ENCODE measurements at places on chromosomes 3 and 15.
A peak's percentile ranks its signal among the peaks of the same experiment; 100 is the strongest.

GRCh38 chr3:183710231-183710630 is 12.6 kb downstream of the YEATS2 start:
- DNase-seq = no peak

DNA sequence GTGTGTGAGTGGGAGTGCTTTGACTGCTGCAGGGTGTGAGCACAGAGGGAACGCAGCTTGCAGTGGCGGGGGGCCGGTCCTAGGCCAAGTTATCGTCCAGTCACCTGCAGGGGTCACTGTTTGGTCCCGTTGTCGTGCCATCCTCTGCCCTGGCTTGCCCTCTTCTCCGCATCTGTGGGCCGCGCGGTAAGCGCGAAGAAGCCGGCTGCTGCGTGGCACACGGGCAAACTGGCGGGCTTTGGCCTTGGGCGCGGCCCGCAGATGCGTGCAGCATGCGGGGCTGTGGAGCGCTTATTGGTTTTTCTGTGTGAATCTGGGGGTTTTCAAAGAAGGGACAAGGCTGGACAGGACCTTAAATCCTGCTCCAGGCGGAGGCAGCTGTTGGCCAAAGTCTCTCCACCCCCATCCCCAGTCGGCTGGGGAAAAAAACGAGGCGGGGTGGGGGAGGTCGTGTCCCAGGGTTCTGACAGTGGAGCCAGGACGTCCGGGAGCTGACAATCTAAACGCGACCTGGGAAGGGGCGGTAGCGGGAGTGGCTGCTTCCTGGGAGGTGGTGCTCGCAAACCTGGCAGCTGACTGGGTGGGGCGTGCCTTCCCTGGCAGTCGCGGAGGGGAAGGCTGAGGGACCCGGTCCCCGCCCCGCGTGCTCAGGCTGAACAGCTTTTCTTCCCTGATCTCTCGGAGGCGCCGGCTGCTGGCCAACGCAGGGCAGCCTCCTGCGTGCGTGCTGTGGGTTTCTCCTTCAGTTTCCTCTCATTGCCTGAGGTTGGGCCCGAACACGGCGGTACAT is 39.7 kb upstream of the VEPH1 start:
- DNase-seq = peak; percentile 92

GRCh38 chr3:163779396-163780344 is 1298.6 kb downstream of the SI start:
- DNase-seq = no peak

- DNase-seq = no peak
These were observed 55.8 kb downstream of the HHLA2 start for GRCh38 chr3:108352176-108352575.

DNA sequence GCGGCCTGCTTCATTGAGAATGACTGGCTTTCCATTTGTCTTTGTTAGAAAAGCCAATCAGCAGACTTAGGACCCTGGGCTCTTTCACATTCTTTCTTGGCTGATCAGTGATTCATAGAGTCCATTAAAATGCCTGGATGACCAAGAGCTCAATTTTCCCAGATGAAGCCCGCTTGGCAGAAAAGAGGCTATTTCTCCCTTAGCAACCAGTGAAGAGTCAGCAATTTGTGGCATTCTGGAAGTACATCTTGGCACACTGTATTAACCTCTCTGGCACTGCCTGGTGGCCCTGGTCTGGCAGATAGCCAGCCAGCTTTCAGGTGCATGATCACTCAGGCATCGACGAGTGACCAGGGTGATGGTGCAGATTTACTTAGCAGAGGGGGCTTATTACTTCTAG is 145.7 kb upstream of the PLAAT1 start:
- DNase-seq = no peak

GRCh38 chr15:39416258-39416657 is 164.6 kb upstream of the THBS1 start:
- DNase-seq = no peak

DNA sequence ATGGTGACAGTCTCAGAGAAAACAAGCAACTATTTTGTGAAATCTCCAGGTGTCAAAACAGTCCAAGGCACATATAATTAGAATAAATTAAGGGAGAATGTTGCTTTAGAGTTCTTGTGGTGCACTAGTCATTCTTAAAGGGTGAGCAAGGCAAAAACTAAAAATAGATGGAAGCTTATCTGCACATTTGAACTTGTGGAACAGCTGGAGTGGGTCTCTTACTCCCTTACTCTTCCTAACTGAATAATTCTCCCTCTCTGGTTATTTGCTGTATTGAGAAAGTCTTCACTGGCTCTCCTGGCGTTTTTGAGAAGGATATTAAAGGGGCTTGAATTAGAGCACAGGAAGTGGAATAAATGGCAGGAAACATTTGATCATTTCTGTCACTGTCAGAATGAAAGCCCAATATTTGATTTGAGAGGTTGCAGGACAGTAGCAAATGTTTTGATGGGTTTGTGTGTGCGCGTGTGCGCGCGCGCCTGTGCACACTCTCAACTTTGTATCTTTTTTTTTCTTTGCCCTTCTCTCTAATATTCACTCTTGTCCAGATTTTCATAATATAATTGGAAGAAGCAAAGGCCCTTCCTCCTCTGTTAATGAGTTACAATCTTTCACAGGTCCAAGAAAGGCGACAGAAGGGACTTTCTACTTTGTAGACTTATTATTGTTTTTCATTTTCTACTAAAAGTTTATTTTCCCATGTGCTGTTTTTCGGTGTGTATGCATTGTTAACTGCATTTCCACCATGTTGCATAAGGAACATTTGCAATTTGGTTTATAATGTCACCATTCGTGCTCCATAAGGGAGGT is 40.9 kb downstream of the AKAP13 start:
- DNase-seq = no peak

DNA sequence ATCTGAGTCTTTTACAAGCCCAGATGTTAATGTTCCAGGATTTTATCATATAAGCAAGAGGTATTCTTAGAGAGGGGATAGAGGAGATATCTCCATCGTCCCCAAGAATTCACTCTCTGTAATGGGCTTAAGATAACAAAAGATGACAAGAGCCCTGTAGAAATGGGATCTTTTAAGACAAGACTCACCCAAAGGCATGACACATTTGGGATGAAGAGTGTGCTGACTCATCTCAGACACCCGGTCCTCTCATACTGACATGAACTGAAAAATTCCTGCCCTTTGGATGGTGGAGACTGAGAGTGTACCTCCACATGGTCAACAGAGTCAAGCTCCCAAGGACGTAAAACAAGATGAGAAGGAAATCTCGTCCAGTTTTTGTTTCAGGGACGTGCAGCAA is 11.0 kb downstream of the LEKR1 start:
- no peak for DNase-seq

GRCh38 chr3:184679056-184679816 is 32.6 kb downstream of the MAGEF1 start:
- DNase-seq = no peak

DNA sequence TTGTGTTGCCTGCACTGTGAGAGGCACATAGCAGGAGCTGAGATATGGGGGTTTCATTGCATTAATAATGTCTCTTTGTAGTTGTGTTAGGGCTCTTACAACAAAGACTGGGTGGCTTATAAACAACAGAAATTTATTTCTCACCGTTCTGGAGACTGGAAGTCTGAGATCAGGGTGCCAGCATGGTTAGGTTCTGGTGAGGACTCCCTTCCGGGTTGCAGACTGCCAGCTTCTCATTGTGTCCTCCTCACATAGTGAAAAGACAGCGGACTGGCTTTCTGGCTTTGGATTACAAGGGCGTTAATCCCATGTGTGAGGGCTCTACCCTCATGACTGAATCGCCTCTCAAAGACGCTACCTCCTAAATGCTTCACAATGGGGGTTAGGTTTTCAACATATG is 20.6 kb downstream of the TMEM108 start:
- no peak for DNase-seq

- DNase-seq = no peak
These were observed 806.3 kb downstream of the DIPK2A start for GRCh38 chr3:144777906-144778305.

- DNase-seq = no peak
These were observed 30.2 kb downstream of the KCNAB1 start for GRCh38 chr3:156150434-156151066.

DNA sequence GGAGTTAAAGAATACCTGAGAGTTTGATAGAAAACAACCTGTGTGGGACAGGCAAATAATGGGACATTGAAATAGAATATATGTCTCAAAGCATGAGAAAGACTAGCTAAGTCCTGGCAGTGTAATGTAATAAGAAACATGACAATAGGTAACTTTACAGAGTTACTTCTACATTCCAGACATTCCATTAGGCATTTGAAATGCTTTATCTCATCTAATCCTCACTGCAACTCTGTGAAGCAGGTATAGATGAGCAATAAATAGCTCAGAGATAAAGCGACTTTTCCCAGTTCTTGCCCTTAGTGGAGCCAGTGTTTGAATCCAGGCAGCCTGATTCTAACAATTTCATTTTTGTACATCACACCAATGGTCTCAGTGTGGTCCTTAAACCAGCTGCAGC is 76.8 kb downstream of the CPNE4 start:
- no peak for DNase-seq

GRCh38 chr3:127911421-127911931 is 3.6 kb upstream of the KBTBD12 start:
- no peak for DNase-seq

- no peak for DNase-seq
These were observed 45.2 kb downstream of the KLHL25 start for GRCh38 chr15:85749261-85750151.

- no peak for DNase-seq
These were observed 26.3 kb downstream of the LINGO1 start for GRCh38 chr15:77606142-77607034.

DNA sequence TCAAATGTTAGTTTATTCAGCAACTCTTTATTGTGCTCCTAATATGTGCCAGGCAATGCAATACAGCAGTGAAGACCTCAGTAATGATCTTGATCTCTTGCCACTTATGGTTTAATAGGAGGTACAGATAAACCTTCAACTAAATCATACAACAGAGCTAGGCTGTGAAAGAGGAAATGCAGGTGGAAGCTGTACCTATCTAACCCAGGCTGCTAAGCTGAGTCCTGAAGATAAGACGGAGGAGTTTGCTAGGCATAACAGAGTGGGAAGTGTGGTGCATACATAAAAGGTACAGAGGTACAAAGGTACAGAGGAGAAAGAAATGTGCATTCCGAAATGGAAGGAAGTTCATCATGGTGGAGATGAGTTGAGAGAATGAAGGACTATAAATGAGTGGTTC is 35.0 kb downstream of the KBTBD8 start:
- DNase-seq = no peak

- no peak for DNase-seq
These were observed 421.2 kb downstream of the GABRG3 start for GRCh38 chr15:27392163-27392562.

DNA sequence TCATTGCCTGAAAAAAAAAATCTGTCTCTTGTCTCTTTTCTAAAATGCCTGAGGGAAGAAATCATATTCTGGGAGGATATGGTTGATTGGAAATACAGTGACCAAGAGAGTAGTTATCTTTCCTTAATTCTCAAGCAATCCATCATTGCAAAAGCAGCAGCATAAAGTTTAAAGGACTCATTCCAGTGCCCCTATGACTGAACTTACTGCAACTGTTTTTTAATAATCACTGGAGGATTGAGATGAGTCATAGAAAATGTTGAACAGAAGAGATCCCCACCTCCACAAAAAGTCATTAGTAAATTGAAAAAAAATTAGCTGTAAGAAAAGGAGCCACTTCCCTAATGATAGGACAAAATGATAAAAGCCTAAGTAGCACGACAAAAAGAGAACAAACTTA is 121.5 kb downstream of the SLC9A9 start:
- no peak for DNase-seq

- DNase-seq = no peak
These were observed 601.1 kb downstream of the FHIT start for GRCh38 chr3:60650171-60650570.

DNA sequence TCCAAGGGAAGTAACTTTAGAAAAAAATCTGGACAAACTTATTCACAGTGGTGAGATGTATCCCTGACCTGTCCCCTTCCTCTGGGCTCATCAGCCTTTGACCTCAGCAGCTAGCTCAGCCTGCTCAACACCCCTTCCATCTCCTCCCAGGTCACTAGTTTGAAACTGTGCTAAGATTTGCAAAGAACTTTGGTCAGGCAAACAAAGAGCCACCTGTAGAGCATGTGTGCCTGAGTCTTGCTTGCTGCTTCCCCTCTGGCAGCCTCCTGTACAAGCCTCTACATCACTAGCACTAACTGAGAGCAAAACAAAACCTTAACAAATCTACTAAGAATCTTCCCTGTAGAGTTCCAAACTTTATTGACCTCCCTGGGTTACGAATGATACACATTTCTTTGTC is 43.9 kb downstream of the NR1I2 start:
- DNase-seq = no peak

GRCh38 chr15:32908872-32909271 is 191.1 kb downstream of the GREM1 start:
- no peak for DNase-seq

- no peak for DNase-seq
These were observed 59.1 kb downstream of the LSAMP start for GRCh38 chr3:116386168-116386567.

DNA sequence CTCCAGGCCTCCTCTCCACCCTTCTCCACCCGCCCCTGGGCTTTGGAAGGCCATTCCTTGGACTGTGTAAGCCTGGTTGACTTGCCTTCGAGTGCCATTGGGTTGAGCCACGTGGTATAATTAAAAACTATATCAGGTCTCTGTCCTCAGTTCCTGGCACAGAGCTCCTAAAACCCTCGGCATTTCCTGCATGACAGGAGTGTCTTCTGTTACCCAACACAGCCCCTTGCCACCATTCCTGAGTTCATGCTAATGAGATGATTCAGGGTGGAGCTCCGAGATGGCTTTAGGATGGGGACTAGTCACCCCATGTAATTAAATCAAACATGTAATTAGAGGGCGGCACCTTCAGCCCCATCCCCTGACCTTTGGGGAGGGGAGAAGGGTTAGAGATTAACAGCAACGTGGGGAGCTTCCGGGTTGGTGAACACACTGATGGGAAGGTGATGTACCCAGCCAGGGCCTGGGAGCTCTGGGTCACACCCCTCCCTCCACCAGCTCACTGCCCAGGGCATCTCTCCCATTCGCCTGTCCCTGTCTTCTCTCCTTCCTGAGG is 256.4 kb downstream of the FAM43A start:
- peak; percentile 29 for DNase-seq

- no peak for DNase-seq
These were observed 25.5 kb downstream of the PGPEP1L start for GRCh38 chr15:98981851-98982722.

GRCh38 chr15:78225783-78226541 is 8.4 kb downstream of the ACSBG1 start:
- no peak for DNase-seq

DNA sequence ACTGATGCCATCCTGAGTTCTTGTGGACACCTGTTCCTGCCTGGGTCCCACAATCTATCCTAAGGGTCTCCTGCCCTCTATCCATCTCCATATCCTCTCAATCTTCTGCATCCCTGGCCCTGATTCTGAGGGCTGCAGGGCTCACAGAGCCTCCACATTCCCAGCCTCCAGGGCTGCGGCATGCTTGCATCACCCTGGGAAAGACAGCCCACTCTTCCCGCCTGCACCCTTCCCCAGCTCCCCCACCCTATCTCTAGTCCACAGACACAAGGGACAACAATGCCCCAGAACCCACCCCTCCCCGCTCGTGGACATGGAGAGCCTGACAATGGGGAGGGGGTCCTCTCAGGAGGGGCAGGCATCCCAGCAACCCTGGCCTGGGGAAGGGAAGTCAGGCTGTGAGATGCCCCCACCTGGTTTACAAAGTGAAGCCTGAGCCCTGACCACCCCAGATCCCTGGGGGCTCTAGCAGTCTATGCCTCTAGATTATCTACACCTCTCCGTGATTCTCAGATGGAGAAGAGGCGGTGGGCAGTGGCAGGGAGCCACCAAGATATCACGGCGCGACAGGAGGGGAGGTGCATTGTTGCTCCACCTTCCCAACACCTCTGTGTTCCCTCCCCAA is 10.3 kb downstream of the SEMA3G start:
- peak; percentile 43 for DNase-seq

- DNase-seq = no peak
These were observed 26.9 kb upstream of the EPHB1 start for GRCh38 chr3:134768116-134768515.

Measured in upper lobe of right lung (tissue), 1 donor.